CD8-positive, alpha-beta T cell (primary cell): ENCODE measurements at places on chromosomes 6 and 20. TPM values are rescaled to one million over a fixed set of nuclear protein-coding genes. Genes with fewer than 3 reads are reported as not detected.

GRCh38 chr20:40494248-40494647 is 194.8 kb downstream of the MAFB start:
- no peak for DNase-seq

DNA sequence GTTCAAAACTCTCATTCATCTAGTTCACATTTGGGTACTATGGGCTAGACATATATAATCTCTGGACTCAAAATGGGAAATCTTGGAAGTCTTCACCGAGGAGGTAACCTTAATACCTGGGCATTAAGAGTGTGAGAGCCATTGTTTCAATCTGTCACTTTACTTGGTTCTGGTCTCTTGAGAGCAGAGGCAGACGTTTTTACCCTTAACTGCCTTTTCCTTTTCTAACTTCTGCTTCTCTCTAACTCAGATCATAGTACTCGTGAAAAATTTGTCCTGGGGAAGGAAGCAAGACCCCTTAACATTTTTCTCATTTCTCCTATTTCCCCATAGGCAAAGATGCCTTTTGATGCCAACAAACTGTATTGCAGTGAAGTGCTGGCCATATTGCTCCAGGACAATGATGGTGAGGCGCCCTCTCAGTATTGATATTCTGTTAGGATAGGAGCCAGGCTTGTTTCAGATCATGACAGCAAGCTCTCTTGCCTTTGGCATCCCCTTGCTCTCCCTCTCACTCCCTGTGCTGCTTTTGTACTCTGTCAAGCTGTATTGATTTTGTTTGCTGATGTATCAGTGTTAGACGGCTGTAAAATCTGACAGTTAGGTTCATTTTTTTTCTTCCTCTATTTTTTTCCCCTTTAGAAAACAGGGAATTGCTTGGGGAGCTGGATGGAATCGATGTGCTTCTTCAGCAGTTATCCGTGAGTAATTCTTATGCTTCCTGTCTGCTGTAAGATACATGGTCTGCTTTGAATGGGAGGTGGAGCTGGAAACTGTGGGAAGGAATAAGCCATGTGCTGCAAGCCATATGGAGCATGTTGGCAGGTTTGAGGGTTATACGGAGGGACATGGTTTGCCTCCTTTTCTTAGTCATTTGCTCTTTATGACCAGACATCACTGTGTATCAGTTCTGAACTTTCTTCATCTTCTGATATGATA is 83.5 kb downstream of the CTNNBL1 start:
- no peak for DNase-seq

GRCh38 chr6:30258204-30258603 is 45.0 kb upstream of the TRIM26 start:
- DNase-seq = no peak

DNA sequence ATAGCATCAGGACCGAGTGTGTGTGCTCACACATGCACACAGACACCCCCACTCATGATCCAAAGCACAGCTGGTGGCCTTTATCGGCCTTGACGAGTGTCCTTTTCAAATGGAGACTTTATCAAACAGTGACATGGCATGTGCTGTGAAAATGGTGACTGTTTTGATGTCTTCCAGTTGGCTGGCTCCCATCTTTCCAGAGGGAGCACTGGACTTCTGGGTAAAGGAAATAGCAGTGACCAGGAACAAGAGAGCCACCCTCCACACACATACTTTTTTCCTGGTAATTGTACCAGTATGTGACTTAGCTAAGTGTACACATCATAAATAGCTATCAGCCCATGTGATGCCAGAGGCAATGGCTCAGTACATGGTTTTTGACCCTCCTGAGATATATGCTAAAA is 52.7 kb downstream of the ZDHHC14 start:
- DNase-seq = no peak

C6orf52 gene
- total RNA-seq = not detected

HLA-DMB gene
- 8.9 TPM for total RNA-seq

DDX43 gene
- total RNA-seq = 0.81 TPM

CASS4 gene
- 26.0 TPM for total RNA-seq

GRIK2 gene
- total RNA-seq = not detected
